Activated naive CD4-positive, alpha-beta T cell treated with anti-CD3 and anti-CD28 coated beads for 36 hours (primary cell): ENCODE measurements at places on chromosomes 3 and 15. TPM values are rescaled to one million over a fixed set of nuclear protein-coding genes. Genes with fewer than 3 reads are reported as not detected.

DNA sequence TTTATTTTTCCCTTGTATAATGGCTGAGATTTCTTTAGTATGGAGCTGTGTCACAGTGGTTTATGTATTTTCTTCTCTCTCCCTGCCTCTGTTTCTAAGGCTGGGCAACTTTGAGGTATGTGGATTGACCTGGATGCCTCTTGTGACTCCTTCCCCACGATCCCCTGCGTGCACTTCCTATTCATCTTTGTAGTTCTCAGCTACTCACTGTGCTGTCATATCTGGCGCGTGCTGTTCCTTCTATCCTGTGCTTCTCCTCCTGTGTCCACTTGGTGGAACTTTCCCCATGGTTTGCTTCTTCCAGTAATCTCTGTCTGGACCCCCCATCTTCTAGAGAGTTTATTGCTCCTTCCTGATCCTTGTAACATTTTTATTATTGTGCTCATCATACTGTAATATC, 97.3 kb downstream of the AKAP13 start:
- peaks cover 85% of the 10 kb centered on the region for H3K4me1 ChIP-seq
- DNase-seq = peak; percentile 48

Gene CPNE4
- total RNA-seq = not detected

- peaks cover 83% of the 10 kb centered on the region for H3K36me3 ChIP-seq
- H3K4me1 ChIP-seq = no peaks in the 10 kb centered on the region
- no peak overlapping the region for H3K27ac ChIP-seq
- H3K27me3 ChIP-seq = no peaks in the 10 kb centered on the region
- no peak for DNase-seq
These were observed 21.9 kb upstream of the ZNF445 start for GRCh38 chr3:44499149-44499898.

Gene SAMMSON
- total RNA-seq = not detected

Gene SYNM
- 1.4 TPM for total RNA-seq
